T-helper 2 cell (primary cell): ENCODE measurements at places on chromosomes 16 and 17.

DNA sequence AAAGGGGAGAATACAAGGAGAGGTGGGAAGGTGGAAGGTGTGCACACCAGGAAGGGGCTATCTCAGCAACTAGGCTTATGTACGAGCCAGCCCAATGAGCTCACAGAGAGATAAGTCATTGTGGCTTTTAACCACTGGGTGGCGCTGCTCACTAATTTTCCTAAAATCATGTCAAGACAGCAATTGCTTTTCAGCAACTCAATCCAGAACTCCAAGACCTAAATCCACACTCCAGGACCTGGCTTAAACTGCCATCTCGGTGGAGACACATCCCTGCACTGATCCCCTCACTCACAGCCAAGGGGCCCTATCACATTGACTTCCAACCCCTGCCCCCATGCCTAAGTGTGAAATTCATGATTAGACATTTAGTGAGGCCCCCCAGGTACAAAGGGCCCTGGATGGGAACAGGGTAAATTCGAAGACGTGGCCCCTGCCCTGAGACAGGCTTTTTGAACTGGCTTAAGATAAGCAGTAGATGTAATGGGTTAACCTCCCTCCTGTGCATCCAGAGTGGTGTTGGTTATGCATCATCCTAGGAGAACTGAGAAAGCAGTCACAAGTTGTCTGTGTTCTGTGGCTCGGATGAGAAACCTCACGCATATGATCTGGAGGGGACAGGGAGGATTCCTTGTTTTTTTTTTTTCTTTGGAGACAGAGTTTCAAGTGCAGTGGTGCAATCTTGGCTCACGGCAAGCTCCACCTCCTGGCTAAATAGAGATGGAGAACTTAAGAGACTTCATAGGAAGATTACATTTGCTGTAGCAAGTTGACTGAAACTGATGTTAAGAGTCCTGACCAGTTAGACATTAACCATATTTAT is 11.5 kb downstream of the CCL16 start:
- peak; percentile 70 for DNase-seq

- no peak for DNase-seq
Observed at GRCh38 chr16:71287911-71288310, 1.3 kb downstream of the CMTR2 start.

DNA sequence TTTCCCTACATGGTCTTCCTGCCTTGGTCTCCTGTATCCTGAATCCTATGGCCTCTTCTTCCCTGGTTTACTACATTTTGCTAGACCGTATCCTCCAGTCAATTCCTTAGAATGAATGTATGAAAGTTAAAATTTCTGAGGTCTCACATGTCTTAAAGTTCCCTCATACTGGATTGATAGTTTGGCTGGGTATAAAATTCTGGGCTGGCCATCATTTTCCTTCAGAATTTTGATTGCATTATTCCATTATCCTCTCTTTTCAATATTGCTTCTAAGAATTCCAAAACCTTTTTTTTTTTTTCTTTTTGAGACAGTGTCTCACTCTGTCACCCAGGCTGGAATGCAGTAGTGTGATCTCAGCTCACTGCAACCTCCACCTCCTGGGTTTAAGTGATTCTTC is 10.8 kb downstream of the NOD2 start:
- DNase-seq = no peak

DNA sequence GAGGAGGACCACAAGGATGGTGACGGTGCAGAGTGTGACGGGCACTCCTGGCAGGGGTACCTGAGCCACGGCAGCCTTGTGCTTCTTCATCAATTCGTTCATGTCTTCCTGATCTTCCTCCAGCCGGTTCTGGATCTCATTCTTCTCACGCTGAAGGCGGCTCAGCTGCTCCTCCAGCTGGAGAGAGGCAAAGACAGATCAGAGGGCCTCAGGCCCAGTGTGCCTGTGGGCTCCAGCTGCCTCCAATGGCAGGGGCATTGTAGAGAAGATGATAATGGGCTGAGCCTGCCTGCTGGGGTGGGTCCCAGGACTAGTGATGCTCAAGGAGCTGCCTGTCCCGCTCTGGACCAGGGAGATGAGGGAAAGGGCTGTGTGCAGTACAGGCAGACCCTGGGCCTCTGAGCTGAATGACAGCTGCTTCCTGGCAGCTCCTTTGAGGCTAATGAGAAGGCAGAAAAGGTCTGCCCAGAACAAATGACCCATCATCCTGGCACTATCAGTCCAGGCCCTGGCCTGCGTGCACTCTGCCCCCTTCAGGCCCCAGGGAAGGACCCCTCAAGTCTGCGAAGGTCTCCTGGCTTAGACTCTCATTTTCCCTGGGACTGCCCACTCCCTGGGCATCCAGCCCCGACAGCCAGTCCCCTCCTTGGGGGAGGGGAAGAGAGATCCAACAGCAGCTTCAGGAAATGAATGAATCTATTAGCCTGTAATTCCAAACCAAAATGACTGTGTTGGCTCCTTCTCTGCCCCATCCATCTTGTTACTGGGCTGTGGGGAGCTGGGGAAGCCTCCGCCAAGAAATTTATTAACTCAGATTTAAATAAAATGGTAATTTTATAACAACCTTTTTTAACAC is 48.0 kb downstream of the PIPOX start:
- no peak for DNase-seq

- peak; percentile 54 for DNase-seq
Observed at GRCh38 chr17:39653662-39654331, 11.4 kb upstream of the TCAP start.

DNA sequence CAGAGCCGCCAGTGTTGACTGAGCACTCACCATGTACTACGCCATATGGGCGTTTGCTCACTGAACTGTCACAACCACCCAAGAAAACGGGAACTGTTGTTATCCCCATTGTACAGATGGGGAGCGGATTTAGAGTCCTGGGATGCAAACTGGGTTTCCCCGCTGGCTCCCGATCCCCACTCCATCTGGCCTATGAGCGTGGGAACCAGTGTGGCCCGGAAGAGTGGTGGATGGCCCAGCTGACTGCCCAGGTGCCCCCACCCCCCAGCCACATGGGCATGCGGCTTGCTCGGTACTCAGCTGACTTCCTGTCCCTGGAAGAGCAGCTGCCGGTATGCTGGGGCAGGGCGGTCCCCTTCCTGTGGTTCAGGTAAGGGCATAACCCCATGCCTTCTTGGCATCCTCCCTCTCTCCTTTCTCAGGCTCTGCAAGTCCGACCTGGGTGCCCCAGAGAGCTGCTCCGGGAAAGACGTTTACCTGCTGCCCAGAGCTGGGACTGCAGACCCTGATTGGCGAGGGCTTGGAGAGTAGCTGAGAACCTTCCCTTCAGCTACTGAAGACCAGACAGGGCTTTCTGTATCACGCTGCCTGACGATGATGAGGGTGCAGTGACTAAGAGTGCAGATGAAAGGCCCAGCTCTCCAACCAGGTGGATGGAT is 16.2 kb downstream of the SOCS3 start:
- DNase-seq = peak; percentile 84

- DNase-seq = no peak
Observed at GRCh38 chr16:86884390-86884650, 306.0 kb downstream of the FOXL1 start.

DNA sequence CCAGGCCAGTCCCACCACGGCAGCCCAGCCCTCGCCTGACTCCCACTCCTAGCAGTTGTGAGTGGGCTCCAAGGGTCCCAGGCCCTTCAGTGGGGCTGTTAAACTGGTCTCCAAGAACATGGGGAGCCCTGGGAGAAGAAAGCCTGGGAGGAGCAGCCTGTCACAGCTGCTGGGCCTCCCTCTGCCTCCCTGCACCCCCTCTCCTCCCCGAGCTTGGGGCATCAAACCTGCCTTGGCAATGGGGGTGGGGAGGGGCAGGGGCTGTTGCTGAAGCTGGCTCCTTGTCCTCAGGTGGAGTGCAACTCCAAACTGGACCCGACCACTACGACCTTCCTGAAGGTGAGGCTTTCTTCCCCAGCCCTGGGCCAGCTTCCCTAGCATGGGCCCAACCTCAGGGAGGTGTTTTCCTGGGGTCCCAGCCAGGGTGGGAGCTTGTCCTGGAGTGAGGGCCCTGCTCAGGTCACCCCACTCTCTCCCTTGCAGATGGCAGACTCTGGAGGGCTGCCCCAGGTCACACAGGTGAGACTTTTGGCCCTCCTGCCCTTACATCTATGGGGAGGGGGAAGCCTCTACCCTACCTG is 6.6 kb upstream of the SETD6 start:
- DNase-seq = no peak

- no peak for DNase-seq
Observed at GRCh38 chr17:58694826-58695225, 2.4 kb downstream of the RAD51C start.

GRCh38 chr17:38904892-38905291 is 20.5 kb upstream of the LASP1NB start:
- DNase-seq = no peak

GRCh38 chr16:56363181-56363716 is 62.1 kb downstream of the AMFR start:
- no peak for DNase-seq

GRCh38 chr16:23827057-23827456 is 8.7 kb upstream of the PRKCB start:
- DNase-seq = no peak

DNA sequence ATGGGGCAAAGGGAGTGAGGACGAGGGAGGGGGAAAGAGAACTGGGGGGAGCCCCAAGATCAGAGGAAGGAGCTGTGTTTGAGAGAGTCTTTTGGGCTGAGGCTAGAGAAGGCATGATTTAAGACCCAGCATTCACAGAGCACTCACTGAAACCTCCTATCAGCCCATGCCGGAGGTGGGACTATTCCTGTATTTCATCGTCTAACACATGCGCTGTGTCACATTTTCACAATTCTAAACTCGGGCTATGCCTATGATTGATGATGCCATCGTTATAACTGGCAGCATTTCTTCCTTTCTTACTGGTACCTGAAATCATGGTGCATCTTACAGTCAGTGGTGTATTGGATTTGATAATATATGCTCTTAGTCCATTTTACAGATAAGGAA is 3.5 kb downstream of the FAM171A2 start:
- no peak for DNase-seq

- DNase-seq = no peak
Observed at GRCh38 chr17:79824893-79825579, 14.2 kb downstream of the CBX4 start.

GRCh38 chr17:43367737-43368242 is 31.0 kb upstream of the ARL4D start:
- DNase-seq = peak; percentile 91

GRCh38 chr16:19223235-19224170 is 55.5 kb downstream of the SYT17 start:
- DNase-seq = no peak

GRCh38 chr16:2708955-2709587 is 11.0 kb downstream of the PRSS27 start:
- no peak for DNase-seq

GRCh38 chr17:75917141-75917916 is 12.6 kb upstream of the MRPL38 start:
- no peak for DNase-seq

GRCh38 chr16:4676831-4677230 is 16.5 kb upstream of the NUDT16L1 start:
- DNase-seq = no peak

DNA sequence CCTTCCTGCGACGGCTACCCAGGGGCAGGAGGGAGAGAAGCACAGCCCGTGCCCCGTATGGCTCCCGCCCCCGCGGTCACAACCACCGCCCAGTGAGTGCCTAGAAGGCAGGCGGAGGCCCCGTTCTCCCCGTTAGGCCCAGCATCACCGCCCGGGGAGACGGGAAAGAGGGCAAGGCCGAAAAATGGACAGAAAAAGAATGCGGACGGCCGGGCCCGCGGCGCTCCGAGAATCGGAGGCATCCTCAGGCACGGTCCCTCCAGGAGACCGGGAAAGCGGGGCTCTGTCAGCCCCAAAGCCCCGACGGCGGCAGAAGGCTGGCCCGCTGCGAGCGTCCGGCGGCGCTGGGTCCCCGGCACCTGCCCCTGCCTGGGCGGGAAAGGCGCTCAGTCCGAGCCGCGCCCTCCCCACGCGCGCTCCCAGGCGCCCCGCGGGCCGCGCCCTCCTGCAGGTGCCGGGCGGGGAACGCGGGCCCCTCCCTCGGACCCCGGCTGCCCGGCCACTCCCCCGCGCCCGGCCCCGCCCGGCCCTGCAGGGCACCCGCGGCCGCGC is 407 bp downstream of the MCRIP1 start:
- DNase-seq = peak; percentile 51

DNA sequence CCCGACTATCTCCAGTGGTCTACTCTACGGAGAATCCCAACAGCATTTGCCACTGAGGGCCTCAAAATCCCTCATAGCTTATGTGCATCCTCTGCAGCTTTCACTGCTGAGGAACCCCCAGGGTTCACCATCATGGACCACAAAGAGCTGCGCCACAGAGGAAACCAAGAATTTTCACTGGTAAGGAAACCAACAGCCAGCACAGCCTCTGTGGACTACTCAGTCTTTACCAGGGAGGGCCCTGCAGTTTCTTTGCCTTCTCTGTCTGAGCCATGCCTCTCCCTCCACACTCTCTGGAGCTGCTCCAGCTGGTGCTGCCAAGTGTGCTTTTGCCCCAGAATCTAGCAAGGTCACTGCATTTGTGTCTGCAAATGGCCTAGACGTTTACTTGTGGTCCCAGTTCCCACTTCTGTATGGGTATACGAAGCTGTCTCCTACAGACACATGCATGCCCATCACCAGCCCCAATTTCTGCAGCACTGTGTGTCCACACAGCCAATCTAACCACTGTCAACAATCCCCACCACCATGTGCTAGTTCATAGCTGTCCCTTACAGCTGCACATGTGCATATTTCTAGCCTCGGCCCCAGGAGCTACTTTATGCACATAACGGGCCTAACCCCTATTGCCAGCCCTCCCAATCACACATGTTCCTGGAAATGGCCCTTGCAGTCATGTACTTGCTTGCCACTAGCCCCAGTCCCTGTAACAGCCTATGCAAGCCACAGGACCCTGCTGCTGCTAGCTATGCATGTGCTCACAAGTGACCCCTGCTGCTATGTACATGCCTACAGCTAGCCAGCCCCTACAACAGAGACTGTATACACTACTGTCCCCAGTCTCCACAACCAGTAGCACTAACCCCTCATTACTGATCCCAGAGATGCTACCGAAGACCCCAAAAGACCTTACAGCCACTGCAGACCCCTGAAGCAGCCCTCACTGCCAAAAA is 1437.4 kb downstream of the CDH11 start:
- no peak for DNase-seq

GRCh38 chr16:11743308-11744074 is 834 bp upstream of the TXNDC11 start:
- DNase-seq = no peak

DNA sequence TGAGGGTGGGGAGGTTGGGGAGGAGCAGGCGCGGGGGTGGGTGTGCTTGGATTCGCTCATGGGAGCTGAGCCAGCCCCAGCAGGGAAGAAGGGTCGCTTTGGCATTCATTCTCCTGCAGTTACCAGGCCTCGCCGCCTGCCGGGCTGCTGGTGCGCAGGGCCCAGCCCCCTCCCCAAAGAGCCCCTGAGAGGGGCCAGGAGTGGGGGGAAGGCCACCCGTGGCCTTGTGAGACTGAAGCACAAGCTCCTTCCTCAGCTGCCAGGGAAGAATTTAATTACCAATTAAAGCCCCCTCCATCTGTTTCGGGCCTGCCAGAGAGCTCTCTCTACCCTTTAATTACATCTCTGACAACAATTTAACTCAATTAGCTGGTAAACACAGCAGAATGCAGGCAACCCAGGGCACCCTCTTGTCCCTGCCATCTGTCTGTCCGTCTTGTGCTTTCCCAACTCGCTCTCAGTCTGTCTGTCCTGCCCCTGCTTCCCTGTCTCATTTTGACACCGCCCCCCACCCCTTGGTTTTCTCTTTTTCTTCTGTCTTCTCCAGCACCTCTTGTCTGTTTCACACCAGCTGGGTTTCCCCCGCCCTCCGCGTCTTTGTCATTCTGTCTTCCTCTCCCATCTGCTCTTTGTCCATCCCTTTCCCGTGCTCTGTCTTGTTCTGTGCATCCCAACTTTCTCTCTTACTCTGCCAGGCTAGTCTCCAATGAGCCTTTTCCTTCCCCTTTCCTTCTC is 32.7 kb downstream of the CDK5RAP3 start:
- no peak for DNase-seq
